ENCODE measurements at places on chromosomes 6 and 20.

- DNase-seq = no peak
These were observed 972 bp downstream of the GSTA3 start for GRCh38 chr6:52908526-52908925.

DNA sequence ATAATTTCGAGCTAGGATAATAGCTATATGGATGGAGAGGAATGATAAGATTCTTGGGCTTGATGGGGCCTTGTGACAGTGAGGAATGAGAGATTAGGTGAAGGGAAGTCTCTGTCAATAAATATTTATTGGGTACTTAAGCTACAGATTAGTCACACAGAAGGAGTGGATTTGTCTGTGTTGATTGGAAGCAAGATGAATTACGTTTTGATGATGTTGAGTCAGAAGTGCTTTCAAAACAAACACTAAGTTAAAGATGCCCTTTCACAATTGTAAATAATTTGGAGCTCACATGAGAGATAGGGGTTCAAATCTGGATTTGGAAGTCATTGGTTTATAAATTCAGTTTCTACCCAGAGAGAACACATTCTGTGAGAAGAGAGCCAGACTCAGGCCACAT lies 834.2 kb downstream of the KIF16B start:
- no peak for DNase-seq

- DNase-seq = peak; percentile 91
These were observed 393.1 kb downstream of the ZFAND3 start for GRCh38 chr6:38212579-38212978.

GRCh38 chr20:41989935-41990635 lies 371.9 kb upstream of the CHD6 start:
- DNase-seq = no peak

DNA sequence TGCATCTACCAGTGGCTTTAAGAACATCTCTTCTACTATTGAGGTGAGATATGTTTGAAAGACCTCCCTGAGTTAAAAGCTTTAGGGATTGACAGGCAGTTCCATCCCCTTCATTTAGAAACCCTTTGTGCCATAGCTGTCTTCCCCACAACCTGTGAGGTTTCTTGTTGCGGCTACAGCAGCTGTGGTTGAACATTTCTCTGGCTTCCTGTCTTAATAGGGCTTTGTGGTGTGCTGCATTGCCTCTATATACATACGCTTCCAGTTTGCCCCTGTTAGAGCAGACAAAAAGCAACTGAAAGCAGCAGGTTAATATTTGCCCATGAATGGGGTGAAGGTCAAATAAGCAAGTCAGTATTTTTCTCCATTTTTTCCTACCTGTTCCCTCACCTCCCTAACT lies 210.2 kb downstream of the TMEM200A start:
- DNase-seq = no peak

DNA sequence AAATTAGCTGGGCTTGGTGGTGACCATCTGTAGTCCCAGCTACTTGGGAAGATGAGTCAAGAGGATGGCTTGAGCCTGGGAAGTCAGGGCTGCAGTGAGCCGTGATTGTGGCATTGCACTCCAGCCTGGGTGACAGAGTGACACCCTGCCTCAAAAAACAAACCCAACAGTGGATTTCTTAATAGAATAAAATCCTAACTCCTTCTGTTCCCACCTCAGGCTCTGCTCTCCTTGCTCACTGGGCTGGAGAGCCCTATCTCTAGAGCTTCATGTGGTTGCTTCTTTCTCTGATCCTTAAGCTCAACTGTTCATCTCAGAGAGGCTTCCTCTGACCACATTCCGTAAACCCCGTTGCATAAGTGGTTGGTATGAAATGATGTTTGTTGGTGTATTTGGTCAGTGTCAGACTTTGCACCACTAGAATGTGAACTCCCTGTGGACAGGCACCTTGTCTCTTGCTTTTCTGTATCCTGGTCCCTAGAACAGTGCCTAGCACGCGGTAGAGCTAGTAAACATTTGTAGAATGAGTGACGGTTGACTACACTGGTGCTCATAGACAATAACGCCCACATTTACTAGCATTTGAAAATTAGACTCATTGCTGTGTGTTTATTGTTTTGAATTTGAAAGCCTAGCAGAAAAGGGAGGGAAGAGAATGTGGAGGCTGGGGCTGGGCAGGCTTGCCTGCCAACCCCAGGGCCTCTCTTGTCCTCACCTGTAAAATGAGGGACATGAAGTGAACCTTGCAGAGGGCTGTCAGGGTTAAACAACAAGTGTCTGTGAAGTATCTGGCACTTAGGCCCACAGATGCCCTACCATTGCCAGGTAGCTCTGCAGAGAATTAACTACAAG lies 4.2 kb downstream of the MAPRE1 start:
- DNase-seq = no peak

- DNase-seq = no peak
These were observed 254.3 kb downstream of the THBS2 start for GRCh38 chr6:168999392-168999791.

DNA sequence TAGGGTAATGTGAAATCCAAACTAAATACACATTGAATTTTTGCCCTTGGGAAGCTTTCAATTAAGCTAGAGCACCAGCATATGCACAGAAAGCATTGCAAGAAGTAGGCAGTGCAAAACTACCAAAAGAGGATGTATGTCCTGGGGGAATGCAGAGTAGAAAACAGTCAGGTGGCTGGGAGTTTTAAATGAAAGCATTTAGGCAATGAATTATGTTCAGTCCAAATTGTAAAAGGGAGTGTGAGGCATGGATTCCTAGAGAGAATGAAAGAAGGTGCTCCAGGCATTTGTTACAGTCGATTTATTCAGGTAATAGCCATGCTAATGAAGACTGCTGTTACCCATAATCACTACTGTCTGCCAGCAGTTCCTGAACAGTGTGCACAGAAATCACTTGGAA lies 604.1 kb upstream of the POU3F2 start:
- no peak for DNase-seq

Measured in DMS153 (cell line).